ENCODE measurements at places on chromosomes 2 and 18. TPM values are rescaled to one million over a fixed set of nuclear protein-coding genes. Genes with fewer than 3 reads are reported as not detected.

DNA sequence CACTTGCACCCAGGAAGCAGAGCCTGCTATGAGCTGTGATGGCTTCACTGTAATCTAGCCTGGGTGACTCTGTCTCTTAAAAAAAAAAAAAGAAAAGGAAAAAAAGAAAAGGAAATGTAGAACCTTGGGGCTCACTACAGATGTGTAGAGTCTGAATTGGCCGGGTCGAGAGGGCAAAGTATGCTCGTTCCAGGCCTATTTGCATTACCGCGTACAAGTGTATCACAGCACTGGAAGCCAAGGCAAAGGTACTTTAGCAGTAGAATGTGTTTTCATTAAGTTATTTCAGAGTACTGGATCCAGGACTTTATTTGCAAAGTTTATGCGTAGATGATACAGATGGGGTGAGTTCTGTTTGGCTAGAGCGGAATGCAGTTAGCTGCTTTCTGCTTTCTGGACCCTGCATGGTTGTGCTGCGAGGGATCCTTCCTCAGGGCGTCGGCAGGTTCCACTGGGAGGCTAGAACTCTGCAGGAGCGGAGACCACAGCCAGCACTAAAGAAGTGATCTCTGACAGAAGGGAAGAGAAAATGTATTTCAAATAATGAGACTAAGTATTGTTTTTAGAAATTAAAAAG lies 51.8 kb downstream of the LDLRAD4 start:
- no peak overlapping the region for H3K4me3 ChIP-seq
- H3K4me1 ChIP-seq: peaks cover 13% of the 10 kb centered on the region
- H3K27ac ChIP-seq: peak overlapping the region; percentile 94
- DNase-seq: no peak
- H3K27me3 ChIP-seq: no peaks in the 10 kb centered on the region

HS6ST1 gene
- total RNA-seq: 38.6 TPM

GRCh38 chr2:218558986-218559385 lies 9.2 kb downstream of the USP37 start:
- H3K27me3 ChIP-seq: no peaks in the 10 kb centered on the region
- no peak for DNase-seq
- no peaks in the 10 kb centered on the region for H3K4me1 ChIP-seq
- H3K4me3 ChIP-seq: no peak overlapping the region
- H3K36me3 ChIP-seq: peaks cover 6% of the 10 kb centered on the region

DNA sequence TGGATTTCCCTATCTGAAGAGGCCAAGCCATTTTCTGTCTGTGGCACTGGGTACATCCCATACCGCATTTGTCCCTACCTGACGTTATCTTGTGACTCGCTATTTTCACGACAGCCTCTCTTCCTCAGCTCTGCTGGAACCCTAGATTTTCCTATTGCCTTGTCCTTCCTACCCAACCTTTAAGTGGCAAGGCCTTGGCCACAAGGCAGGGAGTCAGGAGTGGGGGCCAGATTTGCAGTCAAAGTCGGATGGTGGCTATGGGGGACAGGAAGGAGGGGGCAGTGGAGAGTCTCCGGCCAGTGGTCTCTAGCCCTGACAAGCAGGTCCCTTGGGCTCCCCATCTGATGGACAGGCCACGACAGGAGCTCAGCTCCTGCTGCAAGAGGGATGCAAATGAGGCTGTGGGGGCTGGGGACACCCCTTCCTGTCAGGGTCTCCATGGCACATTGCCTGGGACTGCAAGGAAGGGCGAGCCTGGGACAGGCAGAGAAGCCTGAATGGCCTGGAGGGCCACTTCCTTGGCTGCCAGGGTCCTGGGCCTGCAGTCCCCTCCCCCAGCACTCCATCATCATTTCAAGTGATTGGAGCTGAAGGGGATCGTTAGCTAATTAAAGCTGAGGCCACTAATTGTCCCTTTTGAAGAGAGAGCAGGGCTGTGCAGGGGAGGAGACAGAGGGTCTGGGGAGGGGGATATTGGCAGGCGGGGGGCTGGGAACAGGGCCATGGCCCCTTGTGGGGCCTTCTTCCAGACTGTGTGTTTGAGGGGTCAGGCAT lies 6.3 kb upstream of the ECEL1 start:
- H3K27ac ChIP-seq: no peak overlapping the region
- no peak overlapping the region for H3K4me3 ChIP-seq
- no peaks in the 10 kb centered on the region for H3K27me3 ChIP-seq

DNA sequence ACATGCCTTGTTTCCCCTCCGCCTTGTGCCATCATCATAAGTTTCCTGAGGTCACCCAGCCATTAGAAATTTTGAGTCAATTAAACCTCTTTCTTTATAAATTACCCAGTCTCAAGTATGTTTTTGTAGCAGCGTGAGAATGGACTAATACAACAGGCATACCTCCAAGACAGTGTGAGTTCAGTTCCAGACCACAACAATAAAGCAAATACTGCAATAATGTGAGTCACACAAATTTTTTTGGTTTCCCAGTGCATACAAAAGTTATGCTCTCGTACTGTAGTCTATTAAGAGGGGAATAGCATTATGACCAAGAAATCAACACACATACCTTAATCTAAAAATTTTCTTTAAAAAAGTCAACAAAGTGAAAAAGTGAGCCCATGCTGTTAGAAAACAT lies 217.2 kb downstream of the NR4A2 start:
- no peaks in the 10 kb centered on the region for H3K27me3 ChIP-seq
- no peak overlapping the region for H3K4me3 ChIP-seq
- peak overlapping the region; percentile 10 for H3K27ac ChIP-seq
- DNase-seq: no peak
- H3K4me1 ChIP-seq: no peaks in the 10 kb centered on the region

PMAIP1 gene
- 1.1 TPM for total RNA-seq

G6PC2 gene
- total RNA-seq: not detected

DNA sequence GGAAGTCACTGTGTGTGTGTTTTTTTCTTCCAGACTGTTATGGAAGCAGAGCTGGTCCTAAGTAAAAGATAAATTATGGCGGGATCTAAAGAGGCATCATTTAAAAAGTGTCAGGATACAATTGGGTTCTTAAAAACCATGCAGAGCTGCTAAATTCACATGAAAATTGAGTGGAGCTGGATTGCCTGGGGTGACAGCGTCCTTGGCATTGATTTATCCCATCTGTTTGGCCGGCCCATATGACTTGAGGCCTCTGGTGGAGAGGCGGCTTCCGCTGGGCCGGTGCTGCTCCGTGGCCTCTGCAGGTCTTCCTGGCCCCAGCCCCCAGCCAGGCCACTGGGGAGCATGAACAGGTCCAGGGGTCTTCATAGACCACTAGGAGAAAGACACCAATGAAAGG lies 165.5 kb downstream of the GLI2 start:
- H3K4me3 ChIP-seq: no peak overlapping the region
- H3K36me3 ChIP-seq: no peaks in the 10 kb centered on the region
- no peak overlapping the region for H3K27ac ChIP-seq
- H3K4me1 ChIP-seq: no peaks in the 10 kb centered on the region

NCOA1 gene
- 69.2 TPM for total RNA-seq

TSPYL6 gene
- total RNA-seq: not detected

DNA sequence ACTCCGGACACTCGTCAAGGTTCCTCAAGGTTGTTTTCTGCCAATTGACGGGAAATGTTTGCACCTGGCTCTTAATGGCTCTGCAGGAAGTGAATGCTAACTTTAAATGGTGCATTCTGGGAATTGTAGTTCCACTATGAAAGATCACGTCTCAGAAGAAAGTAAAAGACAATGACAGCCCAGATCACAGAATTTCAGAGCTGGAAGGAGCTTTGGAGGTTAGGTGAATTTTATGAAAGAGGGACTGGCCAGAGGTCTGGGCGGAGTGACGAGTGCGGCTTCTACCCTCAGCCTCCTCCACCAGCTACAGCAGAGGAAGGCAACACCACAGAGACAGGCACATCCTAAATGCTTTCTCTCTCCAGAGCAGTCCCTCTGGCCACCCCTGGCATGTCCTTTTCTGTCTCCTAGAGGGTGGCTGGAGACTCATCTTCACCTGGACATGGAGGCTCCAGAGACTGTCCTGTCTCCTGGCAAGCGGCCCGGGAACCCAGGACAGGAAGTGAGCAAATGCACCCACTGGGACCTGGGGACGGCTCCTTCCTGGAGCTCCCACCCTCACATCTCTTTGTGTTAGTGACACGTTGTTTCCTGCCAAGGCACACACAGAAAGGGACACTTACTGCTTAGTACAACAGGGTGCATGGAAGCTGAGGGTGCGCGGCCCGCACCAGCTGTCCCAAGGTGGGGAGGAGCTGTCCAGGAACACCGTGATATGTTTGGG lies 19.4 kb downstream of the THAP4 start:
- H3K36me3 ChIP-seq: no peaks in the 10 kb centered on the region
- H3K27me3 ChIP-seq: no peaks in the 10 kb centered on the region
- no peak overlapping the region for H3K27ac ChIP-seq
